Stimulated activated naive CD4-positive, alpha-beta T cell treated with Interleukin-2 at 50 U/mL for 16 hours (primary cell): ENCODE measurements at places on chromosomes 16 and 17.

DNA sequence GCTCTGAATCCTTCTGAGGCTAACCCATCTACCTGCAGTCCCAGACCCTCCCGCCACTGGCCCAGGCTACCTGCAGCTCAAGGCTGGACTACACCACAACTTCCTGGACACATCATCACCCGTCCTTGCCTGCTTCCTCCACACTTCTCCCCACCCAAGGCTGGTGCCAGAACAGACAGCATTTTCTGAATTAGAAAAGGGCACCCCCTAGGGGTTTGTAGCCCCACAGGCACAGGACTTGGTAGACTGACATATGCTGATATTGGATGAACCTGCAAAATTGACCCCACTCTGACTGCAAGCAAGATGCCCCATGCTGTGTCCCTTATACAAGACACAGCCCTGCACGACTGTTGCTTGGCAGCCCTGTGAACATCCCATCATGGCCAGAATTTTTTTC is 271.5 kb upstream of the C16orf82 start:
- DNase-seq: no peak

- DNase-seq: peak; percentile 71
These were observed at the start of gene TANC2 for GRCh38 chr17:62965686-62966425. TSS of gene TANC2 (plus strand) at chr17:62966235. CDS start at chr17:63009560, 43,325 bp downstream.

DNA sequence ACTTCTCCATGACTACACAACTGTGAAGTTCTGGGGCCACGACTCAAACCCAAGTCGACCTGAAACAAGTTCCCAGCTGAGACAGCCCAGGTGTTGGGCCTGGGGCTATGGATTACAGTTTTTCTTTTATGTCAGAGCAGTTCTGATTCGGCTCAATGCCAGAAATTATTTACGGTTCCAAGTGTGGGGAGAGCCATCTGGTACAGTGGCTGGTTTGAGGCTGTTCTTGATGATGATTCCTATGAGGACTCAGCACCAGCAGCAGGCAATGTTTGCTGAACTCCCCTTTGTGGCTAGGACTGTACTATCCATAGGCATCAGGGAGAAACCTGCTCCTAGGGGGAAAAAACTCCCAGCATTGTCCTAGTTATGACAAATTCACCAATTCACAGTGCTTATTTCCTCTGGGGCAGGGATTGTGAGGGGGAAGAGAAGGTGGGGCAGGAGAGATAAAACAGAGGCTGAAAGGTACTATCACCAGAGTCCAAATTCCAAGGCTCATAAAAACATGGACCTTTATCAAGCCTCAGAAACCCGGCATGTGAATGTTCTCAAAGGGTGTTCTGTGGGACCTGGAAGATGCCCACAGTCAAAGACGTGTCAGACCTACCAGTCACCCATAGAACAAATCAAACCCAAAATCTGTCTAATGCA is 18.2 kb upstream of the CMTM4 start:
- no peak for DNase-seq

DNA sequence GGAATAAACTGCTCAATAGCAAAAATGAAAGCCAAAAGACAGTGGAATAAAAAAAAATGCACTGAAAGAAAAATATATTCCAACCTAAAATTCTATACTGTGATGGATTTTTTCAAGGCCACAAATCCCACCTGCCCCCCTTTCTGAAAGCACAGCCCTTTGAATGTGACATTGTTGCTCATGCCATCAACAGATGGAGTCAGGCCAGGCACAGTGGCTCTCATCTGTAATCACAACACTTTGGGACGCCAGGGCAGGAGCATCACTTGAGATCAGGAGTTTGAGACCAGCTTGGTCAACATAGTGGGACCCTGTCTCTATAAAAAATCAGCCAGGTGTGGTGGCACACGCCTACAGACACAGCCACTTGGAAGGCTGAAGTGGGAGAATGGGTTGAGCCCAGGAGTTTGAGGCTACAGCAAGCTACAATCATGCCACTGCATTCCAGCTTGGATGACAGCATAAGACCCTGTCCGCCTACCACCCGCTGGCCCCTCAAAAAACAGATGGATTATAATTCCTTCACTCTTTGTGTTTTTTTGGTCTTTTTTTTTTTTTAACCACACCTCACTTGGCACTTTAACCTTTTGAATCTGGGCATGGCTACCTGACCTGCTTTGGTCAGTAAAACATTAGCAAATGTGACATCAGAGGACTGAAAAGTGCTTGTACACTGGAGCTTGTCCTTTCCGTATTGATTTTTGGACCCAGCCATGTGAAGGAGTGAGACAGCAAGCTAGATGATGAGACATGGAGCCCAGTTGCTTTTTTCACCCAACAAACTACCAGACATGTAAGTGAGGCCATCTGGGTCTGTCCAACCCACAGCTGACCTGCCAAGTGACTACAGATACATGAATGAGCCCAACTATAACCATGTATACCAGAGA is 36.3 kb downstream of the GLG1 start:
- no peak for DNase-seq

DNA sequence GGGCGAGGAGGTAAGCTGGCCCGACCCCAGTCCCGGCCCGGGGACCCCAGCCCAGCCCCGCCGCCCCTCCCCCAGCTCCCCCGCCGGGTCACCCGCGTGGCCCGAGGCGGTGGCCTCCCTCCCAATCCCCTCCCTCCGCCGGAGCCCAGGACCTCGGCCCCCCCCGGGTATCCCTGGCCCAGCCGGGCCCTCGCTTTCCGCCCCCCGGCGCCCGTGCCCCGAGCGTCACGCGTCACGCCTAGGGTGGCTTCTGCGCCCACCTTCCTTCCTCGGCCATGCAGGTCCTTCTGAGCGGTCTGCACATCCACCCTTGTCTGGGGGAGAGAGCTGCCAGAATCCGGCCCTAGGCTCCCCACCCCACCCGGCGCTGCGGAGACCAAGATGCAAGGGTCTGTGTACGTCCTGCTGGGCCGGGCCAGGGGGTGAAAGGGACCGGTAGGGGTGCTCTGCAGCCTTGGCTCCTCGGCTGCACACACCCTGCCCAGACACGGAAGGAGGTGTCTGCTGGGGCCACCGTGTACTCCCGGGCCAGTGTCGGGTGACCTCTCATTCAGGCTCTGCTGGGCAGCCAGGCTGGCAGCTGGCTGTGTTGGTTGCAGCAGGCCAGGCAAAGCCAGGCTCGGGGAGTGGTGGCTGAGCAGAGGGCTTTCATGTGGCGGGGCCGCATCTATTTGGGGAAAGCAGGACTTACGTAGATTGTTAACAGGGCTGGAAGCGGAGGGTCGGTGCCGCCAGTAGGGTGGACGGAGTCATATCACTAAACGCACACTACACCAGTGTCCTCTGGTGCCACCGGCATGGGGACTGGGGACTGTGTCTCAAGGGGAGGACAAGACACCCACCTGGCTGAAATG is 754 bp downstream of the RAB11FIP4 start:
- DNase-seq: no peak

- no peak for DNase-seq
These were observed 1465.0 kb upstream of the GOT2 start for GRCh38 chr16:60199150-60199549.

DNA sequence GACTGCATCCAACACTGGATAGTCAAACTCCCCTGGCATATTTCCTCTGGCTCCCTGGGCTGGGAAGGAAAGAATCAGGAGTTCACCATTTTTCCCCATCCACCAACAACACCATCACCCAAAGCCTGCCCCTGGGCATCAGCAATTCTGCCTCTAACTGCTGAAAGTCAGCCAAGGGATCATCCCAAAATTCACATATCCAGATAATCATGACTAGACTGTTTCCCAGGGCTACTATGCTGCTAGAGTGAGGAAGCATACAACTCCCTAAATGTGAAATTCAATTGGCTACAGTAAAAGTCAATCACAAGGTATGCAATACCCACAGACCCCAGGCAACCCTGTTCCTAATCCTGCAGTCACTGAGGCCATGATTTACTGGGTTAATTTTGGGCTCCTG is 230.6 kb downstream of the C16orf95 start:
- no peak for DNase-seq

DNA sequence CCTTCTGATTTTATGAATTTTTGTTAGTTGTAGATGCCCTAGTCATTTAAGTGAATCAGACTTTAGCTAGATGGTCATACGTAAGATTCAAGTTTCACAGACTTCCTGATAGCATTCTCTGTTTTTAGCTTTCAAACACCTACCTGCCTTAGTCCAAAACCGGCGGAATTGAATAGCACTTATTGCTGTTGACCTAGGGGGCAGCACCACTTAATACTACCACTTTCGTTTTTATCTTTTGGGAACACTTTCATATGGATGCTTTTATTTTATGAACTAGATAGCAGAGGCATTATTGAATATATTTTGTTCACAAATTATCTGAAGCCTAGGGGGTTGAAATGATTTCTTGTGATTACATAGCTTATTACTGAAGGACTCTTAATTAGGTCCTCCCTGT is 31.5 kb downstream of the TADA2A start:
- no peak for DNase-seq
